Brain microvascular endothelial cell (primary cell): ENCODE measurements at places on chromosomes 2 and 18.

- no peak for DNase-seq
Observed at GRCh38 chr2:189116087-189116486, 63.5 kb downstream of the COL5A2 start.

- no peak for DNase-seq
Observed at GRCh38 chr2:74191596-74192380, 6.6 kb upstream of the MTHFD2 start.

GRCh38 chr2:6492573-6492972 lies 373.1 kb downstream of the CMPK2 start:
- no peak for DNase-seq

DNA sequence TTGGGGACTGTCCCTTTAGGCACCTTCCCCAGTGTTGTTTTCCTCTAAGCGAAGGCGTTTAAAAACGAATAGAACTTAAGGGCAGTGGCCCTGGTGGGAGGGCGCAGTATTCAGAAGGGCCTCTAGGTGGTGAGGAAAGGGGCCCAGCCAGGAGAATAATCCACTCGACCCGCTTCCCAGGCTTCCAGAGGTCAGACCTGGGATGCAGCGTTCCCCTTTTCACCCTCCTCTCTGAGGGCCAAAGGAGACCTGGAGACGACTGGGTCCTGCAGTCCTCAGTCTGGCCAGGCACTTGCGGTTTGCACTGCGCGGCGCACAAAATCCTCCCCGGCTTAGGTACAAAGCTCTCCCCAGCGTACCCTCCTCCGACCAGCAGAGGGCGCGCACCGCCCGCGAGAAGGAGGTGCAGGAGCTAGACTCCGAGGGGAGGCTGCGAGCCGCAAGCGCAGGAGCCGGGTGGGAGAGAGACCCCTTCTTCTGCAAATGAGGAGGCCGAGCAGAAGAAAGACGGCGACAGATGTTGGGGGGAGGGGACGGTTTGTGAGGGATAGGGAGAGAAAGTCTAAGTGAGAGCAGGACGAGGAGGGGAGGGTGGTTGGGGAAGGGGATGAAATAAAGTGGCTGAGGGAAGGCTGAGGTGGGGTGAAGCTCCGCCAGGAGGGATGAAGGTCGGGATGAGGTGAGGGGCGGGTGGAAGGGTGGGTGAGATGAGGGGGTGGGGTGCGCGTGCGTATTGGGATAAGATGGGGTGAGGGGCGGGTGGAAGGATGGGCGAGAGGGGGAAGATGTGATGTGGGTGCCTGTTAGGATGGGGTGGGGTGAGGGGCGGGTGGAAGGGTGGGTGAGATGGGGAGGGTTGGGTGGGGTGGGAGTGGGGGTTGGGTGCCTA lies 4.9 kb downstream of the FEV start:
- peak; percentile 60 for DNase-seq

DNA sequence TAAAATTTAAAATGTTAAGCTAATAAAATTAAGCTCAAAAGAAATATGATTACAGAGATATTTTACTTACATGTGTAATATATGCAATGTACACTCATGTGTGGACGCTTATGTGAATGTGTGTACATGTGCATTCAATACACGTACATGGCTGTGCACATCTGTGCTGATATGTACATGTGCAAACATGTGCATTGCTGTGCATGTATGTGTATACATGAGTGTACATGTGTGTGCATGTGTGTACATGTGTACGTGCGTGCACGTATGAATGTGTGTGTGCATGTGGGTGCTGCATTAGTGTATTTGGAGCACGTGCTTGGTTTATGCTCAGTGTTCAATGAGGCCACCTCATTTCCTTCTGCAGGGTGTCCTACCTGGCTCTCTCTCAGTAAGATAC lies 88.2 kb upstream of the TMEM18 start:
- DNase-seq, result no peak

GRCh38 chr18:63741769-63742168 lies 33.4 kb upstream of the SERPINB7 start:
- peak; percentile 46 for DNase-seq

DNA sequence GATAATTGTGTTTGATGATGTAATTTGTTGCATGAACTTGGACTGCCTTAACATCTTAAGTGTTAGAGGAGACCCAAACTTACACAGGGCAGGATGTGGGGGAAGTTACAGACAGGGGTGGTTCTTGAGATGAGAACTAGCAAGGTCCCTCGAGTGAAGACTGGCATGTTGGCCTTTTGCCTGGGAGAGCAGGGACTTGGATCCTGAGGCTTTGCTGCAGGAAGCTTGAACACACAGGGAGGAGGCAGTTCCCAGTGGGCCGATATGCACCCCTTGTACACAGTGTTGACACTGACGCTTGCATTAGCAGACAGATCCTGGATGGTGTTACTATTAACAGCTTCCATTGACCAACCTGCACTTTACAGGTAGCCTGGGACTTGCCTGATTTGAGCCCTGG lies 47.5 kb downstream of the CHRNA1 start:
- DNase-seq, result no peak
